ENCODE measurements at places on chromosomes 7 and 10. TPM values are rescaled to one million over a fixed set of nuclear protein-coding genes. Genes with fewer than 3 reads are reported as not detected.

Gene CFAP69
- 31.7 TPM for total RNA-seq

Gene ADCY1
- total RNA-seq: 4.3 TPM

Gene IFIT3
- 12.9 TPM for total RNA-seq

Gene PWWP2B
- total RNA-seq: 21.3 TPM

Gene ADGRA1
- 1.2 TPM for total RNA-seq

Gene EN2
- total RNA-seq: not detected

Measured in metanephros (tissue), 2 donors.